ENCODE measurements at places on chromosomes 7 and 10.

DNA sequence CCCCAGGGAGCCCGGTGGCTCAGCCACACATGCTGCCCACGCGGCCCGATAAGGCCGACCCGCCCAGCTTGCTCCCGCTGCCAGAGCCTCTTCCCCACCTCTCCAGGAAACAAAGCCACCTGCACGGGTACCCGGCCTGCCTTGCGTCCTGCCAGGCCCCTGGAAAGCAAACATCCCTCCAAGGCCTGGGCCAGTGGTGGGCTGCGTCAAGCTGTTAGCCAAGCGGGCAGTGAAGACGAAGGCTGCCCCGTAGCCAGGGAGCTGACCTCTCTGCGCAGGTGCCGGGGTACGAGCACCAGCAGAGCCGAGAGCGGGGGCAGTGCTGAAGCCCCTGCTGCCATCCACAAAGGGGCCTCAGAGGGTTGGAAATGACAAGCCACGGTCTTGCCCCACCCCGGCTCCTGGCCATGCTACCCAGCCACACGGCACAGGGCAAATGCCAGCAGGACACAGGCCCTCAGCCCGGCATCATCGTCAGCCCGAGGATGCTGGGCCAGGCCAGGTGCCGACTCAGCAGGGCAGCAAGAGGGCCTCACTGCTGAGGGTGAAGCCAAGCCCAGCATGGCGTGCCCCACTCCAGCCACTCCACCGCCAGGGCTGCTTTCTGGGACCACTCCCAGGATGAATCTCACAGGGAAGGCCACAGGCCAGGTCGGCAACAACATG lies 140.0 kb downstream of the PTPRN2 start:
- DNase-seq, result no peak

- no peak for DNase-seq
Measured at GRCh38 chr10:80064120-80064886, 14.2 kb upstream of the TMEM254 start.

GRCh38 chr10:72027498-72027897 lies 60.9 kb downstream of the SPOCK2 start:
- no peak for DNase-seq

GRCh38 chr10:57303566-57303965 lies 942.5 kb upstream of the ZWINT start:
- DNase-seq, result no peak

DNA sequence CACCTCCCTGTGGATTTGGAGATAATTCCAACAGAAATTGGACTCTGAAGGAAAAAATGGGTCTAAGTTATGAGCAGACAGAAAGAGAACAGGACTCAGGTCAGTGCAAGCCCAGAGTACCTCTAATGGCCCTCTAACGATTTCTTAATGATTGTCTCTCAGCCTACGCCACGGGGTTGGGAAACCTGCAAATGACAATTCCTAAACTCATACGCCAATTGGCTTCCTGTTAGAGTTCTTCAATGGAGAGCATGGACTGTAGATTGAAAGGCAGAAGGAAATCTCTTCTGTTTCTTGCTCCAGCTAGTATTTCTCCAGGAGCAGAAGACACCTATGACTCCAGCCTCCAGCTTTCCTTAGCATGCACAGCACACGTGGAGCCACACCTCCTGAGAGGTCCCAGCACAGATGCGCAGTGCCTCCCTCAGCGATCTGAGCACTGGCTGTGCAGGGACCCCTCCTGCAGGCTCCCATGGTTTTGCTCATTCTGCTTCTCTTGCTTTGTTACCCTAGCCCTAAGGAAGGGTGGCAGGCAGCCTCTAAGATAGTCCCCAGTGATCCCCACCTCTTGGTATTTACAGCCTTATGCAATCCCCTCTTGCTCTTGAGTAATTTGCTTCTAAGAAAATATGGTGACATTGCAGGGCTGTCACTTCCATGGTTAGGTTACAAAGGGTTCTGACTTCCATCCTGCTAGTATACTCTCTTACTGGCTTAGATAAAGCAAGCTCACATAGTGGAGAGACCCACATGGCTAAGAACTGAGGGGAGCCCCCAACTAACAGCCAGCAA lies 30.1 kb downstream of the DENND11 start:
- DNase-seq, result no peak

DNA sequence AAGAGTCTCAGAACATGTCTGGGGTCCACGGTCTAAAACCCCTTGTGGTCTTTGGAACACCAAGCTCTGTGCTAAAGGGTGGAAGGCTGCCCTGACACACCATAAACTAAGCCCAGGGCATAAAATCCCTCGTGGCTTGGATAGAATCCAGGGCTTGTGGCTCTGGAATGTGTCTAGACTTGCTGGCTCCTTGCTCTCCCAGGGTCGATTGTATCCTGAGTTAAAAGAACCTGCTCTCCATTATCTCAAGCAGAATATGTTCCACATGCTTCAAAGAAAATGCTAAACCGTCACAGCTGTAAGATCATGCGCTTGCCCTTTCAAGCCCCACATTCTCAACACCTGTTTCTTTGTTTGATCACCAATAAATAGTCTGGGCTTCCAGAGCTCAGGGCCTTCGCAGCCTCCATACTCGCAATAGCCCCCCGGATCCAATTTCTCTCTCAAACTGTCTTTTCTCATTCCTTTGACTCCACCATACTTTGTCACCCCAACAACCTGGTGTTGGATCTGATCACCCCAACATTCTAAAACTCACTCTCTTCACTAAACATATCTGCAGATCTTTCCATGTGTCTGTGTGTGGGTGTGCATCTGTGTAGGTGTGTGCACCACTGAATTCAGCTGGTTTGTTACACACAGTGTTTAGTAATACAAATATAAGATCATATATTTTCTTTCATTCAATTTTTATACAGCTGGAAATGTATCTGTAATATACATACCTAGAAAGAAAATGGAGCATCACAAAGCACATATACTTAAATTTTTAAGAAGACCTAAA lies 238.5 kb downstream of the ZMYND11 start:
- no peak for DNase-seq

- no peak for DNase-seq
Measured at GRCh38 chr7:106720641-106721040, 59.7 kb upstream of the CCDC71L start.

DNA sequence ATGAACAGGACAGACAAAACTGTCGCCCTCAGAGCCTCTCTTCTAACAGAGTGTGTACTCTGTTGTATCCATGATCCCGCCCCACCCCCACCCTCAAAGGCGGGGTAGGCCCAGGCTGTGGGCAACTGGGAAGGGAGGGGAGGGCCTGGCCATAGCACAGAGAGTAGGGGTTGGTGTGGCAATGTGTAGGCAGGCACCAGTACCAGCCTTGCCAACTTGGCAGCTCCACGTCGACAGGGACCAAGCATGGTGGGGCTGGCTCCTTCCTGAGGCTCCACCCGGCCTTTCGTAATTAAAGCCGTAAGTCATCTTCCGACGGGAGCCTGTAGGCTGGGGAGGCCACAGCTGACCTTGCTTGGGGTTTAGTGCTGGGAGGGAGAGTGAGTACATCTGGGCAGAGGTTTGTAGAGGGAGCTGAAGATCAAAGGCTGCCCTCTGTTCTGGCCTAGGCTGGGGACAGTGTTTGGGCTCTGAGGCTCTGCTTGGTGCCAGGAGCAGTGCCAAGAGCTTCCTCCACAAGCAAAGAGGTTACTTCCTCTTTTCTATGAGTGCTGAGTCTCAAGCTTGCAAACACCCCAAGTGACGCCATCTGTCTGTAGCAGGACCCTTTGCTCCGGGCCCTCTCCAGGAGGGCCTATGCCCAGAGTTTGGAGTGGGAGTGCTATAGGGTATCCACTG lies 121.6 kb downstream of the C10orf105 start:
- peak; percentile 53 for DNase-seq

DNA sequence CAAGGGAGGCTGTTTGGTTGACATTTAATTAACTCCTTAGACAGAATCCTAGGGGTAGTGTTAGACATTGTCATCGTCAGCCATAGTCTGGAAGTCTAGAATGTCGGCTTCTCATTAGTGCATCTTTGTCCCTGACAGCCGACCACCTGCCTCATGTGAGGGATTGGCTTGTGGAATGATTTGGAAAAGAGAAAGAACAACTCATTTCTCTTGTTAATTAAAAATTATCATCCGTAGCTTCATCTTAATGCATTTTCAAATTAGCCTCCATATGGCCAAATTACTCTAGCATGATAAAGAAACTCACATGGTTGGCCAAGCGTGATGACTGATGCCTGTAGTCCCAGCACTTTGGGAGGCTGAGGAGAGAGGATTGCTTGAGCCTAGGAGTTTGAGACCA lies 97.7 kb upstream of the PARD3 start:
- DNase-seq, result no peak

DNA sequence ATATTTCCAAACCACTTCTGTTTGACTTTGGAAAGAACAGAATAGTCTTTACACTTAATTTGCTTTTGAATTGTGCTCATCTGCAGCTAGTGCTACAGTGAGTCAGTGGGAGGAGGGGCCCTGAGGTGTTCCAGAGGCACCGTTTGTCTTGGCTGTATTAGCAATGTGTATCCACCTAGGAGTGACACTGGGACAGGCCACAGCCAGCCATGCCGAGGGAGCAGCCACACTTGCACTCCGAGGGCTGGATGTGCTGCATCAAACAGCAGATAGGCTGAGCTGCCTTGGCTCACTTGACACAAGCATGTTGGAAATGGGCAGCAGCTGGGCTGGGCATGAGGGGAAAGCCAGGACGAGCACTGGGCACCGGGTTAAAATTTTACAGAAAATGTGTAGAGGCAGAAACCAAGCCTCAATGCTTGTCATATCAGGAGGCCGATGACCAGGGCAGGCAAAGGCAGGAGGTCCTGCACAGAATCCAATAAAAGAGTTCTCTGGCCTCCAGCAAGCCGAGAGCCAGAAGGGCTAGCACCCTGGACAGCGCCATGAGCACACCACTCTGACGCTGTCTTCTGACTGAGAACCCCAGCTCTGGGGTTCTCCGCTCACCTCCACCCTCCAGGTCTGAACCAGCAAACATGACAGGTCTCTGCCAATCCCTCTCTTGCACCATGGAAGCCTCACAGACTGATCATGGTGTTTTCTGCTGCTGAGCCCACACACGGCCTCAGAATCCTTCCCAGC lies 163.3 kb downstream of the GRID1 start:
- no peak for DNase-seq

DNA sequence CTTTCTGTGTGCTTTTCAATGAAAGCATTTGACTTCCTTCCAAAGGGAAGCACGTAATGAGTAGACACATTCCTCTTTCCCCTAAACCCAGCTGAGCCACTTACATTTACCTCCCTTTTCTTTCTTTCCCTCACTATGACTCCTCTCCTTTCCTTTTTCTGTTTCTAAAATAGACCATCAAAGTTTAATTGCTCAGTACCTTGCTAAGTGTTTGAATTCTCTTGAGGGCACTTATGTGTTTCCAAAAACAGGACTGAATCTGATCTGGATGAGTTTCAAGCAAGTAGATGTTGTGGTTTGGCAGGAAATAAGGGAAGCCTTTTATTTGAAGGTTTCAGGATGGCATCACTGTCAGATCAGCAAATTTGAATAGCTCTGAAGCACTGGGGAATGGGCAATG lies 396.2 kb downstream of the REEP3 start:
- no peak for DNase-seq

GRCh38 chr10:89653410-89653869 lies 8.4 kb upstream of the PANK1 start:
- DNase-seq, result no peak

DNA sequence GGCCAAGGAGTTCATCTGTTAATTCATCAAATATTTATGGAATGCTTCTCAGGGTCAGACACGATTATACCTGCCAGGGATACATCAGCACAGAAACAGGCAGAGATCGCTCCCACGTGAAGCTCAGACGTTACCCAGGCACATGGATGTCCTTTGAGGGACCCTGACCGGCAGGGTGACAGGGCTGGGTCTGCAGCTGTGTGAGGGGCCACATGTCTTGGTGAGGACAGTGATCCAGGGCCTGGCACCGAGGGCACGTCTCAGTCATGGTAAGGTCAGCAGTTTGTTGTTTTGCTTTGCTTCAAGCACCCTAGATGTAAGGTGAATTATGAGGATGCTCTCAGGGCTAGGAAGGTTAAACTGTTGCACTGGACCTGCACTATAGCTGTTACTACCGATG lies 227.9 kb downstream of the WDR37 start:
- no peak for DNase-seq

GRCh38 chr7:16985621-16986020 lies 103.8 kb upstream of the AGR3 start:
- DNase-seq, result no peak

- no peak for DNase-seq
Measured at GRCh38 chr7:129012641-129013040, 42.3 kb downstream of the TNPO3 start.

GRCh38 chr10:35446439-35446838 lies 110.1 kb downstream of the CCNY start:
- DNase-seq, result no peak

DNA sequence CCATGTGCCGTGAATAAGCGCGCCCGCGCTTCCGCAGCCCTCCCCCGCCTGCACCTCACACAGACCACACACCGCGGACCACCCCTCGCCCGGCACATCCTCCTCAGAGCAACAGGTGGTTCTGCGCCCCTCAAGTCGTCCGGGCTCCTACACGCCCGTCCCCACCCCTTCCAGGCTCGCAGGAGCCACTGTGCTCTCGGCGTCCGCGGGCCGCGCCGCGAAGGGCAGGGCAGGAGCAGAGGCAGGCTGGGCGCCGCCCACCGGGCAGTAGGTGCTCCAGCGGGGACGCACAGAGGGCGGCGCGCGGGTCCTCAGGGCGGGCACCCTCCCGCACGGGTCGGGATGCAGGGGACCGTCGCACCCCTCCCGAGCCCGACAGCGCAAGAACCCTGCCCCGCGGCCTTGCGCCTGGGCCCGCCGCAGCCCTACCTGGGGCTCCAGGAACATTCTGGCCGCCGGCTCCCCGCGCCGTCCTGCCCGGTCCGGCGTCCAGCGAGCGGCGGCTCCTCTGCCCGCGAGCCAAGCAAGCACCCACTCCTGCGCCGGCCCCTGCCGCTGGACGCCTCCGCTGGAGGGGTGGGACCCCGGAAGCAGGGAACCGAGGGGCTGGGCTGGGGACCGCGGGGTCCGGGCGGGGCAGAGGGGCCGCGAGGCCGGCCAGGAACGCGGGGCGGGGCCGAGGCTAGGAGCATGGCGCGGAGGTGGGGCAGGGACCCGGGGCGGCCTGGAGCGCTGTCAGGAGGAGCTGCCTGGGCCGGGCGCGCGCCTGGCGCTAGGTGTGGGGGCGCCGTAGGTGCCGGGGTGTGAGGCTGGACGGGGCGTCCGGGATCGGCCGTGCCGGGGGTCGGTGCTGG lies 37.4 kb downstream of the RASGEF1A start:
- peak; percentile 20 for DNase-seq

DNA sequence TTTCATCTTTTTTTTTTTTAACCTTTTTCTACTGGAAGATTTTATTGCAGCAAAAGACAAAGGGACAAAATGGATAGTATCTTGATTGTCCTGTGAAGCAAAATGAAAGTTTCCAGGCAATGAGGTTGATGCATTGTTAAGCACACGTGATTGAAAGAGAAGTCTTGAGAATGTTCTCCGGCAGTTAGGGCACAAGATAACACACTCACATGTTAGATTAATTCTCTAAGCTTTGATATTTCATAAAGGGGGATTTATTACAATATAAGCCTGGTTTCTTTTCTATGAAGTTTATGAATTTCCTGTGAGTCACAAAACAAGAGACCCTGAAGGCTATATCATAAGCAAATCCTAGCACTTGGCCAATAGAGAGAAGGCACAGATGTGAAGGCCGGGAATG lies 93.4 kb upstream of the ARMC3 start:
- no peak for DNase-seq

Data from CD4-positive, alpha-beta T cell treated with Interleukin-15 for 1 hour (primary cell).